ENCODE measurements at places on chromosomes 2 and 18.

- no peak for DNase-seq
These were observed 146.2 kb upstream of the AGAP1 start for GRCh38 chr2:235347691-235348090.

DNA sequence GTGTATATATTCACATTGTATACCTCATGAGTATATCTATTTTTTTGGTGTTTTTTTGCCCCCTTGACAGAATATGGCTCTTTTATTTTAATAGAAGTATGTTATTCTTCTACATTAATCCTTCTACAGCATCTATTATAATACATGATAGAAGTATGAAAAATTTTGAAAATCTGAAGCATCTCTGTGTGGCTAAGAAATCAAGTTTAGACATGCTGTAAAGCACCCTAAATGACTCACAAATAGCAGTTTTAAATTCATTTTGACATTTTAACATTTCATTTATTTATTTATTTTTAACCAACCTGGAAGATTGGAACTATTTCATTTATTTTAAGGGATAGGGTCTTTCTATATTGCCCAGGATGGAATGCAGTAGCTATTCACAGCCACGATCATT lies 33.8 kb upstream of the ROCK1 start:
- DNase-seq, result no peak

- DNase-seq, result no peak
These were observed 24.5 kb upstream of the ALPP start for GRCh38 chr2:232354069-232354468.

DNA sequence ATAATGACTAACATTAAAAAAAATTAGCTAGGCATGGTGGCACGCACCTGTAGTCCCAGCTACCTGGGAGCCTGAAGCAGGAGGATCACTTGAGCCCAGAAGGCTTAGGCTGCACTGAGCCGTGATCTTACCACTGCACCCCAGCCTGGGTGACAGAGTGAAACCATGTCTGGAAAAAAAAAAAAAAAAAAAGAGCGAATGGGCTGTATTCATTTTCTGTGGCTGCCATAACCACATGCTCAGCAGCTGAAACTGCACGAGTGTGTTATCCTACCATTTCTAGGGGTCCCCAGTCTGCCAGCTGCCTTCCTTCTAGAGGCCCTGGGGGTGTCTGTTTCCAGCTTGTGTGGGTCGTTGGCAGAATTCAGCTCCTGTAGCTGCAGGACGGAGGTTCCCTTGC lies 247.8 kb downstream of the EIPR1 start:
- DNase-seq, result no peak

DNA sequence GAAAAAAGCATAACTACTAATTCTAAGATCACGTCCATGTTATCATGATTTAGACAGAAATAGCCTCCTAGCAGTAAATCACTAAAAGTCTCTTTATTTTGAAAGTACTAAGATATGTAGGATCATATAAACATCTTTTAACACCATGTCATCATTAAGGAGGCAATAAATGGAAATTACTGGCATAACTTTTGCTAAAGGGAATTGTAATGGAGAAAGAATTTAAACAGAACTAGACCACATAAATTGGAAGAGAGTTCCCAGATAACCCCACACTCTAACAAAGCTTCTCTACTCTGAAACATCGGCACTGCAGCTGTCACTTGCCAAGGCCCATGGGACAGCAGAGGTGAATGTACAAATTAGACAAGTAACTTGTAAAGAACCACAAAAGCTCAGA lies 29.5 kb downstream of the STK39 start:
- DNase-seq, result no peak

GRCh38 chr2:234491281-234491680 lies 5.6 kb downstream of the ARL4C start:
- no peak for DNase-seq

GRCh38 chr2:95060446-95061118 lies 35.1 kb downstream of the MAL start:
- DNase-seq, result no peak

GRCh38 chr2:208222351-208222750 lies 32.5 kb downstream of the IDH1 start:
- DNase-seq, result no peak

DNA sequence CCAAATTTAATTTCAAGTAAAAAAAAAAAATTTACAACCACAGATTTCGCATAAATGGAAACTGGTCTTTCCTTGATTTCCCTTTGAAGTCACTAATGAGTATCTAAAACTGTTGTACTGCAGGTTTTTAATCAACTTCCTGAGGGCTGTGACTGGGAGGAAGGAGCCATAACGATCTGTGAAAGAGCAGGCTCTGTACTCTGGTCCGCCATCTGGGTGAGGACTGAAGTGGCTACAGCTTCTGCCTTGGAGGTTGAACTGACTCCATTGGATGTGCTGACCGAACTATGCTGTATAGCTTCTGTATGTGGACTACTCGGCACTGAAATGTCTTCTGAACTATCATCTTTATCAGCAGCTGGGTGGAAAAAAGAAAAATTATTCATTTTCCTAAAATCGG lies 69.3 kb upstream of the CHN1 start:
- DNase-seq, result no peak

GRCh38 chr2:43226955-43227829 lies 786 bp upstream of the ZFP36L2 start:
- peak; percentile 33 for DNase-seq

DNA sequence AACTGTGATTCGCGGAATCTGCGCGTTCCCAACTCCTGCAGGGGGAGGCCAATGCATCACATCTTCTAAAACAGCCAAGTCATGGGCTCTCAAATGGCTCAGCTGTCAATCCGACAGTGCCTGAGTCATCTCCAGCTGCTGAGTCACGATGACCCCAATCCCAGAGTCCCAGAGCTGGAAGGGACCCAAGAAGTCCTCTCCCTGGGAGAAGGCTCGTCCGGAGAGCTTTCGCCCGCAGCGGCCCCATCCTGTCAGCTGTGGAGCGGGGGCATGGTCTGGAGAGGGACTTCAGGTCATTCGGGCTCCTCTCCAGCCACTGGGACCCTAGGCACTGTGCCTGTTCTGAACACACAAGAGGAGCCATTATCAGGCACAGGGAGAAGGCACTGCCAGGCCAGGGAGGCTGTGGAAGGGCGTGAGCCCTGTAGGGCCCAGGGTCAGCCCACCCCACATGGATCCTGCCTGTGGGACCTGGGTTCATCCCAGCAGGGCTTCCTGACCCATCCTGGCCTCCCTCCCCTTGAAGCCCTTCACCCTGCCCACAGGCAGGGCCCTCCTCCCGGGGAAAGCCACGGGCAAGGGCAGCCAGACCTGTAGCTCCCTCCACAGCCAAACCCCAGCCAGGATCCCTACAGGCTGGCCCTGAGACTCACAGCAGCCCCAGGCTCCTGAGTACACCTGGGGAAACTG lies 47.6 kb upstream of the GPC1 start:
- DNase-seq, result no peak

- no peak for DNase-seq
These were observed 80.3 kb downstream of the VSNL1 start for GRCh38 chr2:17620841-17621240.

DNA sequence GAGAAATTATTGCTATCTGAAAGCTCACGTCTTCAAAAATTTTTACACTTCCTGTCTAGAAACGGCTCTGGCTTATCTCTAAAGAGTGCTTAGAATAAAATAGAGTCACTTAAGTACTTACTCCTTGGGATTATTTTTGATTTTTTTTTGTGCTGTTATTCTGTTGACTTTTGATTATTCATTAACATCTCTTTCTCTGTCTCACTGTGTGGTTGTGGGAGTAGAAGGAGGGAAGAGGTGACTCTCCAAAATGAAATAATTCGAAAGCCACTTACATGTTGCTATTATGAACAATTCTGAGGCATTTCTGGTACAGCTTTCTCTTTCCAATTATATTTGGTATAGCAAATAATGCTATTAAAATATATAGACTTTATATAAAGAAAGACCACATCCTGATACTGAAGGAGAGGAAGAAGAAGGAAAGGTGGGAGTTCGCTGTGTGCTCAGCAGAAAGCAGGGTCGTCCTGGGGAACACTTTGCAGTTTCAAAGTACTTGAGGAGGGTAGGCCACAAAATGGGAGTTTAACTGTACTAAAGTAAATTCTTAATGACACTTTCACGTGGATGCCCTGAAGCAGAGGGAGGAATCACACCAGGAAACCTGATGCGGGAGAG lies 9.6 kb upstream of the MMADHC start:
- DNase-seq, result no peak

DNA sequence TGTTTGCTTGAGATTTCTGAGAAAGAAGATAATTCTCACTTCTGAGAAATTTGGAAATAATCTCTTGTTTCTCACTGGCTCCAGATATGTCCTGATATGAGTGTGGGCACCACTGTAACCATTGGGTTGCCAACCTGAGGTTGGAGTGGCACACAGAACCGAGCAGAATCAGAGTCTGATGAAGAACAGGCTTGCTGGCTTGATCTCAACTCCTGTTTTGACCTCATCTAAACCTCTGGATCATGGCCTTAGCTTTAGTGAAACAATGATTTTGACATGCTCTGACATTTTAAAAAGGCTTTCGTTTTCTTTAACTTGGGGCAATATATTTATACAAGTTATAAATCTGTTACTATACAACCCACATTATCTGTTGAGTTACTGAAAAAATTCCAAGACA lies 548.0 kb downstream of the IRS1 start:
- DNase-seq, result no peak

- DNase-seq, result no peak
These were observed 835.0 kb upstream of the FANCL start for GRCh38 chr2:59076079-59076619.

DNA sequence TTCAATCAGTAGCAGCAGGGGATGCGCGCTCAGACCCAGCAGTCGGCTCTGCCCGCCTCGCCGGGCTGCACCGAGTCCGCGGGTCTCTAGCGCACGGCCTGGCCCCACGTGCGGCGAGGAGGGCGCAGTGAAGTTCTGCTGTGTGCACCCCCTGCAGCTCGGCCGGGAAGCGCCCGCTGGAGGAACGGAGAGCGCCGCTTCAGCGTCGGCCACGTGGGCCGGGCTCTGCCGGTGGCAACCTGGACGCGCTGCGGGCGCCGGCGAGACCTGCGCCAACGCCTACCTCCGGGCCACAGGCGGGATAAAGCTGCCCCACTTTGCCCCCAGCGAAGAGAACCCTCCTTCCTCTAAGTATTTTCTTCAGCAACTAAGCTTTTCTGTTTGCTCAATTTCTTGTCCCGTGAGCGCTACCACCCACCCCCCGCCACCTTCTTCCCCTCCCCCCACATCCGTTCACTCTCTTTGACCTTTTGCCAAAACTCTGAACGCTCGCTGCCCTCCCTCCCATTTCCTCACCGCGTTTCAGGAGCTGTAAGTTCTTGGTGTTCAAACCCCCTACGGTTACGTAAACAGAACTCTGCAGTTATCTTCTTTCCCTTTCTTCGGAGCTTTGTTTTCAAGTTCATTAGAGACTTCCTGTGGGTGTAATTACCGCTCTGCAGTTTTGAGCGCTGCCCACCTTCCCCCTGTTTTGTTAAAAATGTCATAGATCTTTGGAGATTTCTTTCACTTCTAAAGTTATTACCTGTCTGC lies 42.6 kb upstream of the EDAR start:
- peak; percentile 59 for DNase-seq

DNA sequence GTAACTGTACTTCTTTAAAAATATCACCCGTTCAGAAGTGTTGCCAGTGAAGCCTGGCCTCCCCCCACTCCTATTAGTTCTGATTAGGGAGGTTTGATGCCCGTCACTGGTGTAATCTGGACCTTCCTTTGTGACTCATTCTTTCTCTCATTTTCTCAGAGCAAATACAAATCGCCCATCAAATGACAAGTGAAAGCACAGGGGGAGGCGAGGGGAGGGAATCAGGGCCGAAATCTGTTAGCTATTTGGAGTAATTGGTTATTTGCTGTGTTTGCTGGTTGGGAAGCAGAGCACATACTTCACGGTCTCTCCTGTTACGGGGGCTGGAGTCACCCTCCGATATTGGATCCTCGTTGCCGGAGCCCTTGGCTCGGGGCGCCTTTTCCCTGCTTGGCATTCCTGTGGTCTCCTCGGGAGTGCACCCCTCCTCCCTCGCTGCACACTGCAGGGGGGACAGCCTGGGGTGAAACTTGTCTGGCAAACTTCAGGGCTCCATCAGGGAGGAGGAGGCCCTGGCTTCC lies 178.1 kb downstream of the DYSF start:
- DNase-seq, result no peak

GRCh38 chr18:49739275-49739674 lies 74.1 kb downstream of the ACAA2 start:
- no peak for DNase-seq

GRCh38 chr2:18085593-18085992 lies 207.1 kb downstream of the KCNS3 start:
- no peak for DNase-seq

- no peak for DNase-seq
These were observed 150.2 kb downstream of the TMEFF2 start for GRCh38 chr2:192044496-192044895.

- DNase-seq, result no peak
These were observed 152.2 kb downstream of the SMAD7 start for GRCh38 chr18:48798334-48799245.

GRCh38 chr2:46818141-46818621 lies 97.4 kb downstream of the MCFD2 start:
- no peak for DNase-seq

GRCh38 chr2:108194409-108195132 lies 45.2 kb upstream of the SULT1C3 start:
- no peak for DNase-seq

DNA sequence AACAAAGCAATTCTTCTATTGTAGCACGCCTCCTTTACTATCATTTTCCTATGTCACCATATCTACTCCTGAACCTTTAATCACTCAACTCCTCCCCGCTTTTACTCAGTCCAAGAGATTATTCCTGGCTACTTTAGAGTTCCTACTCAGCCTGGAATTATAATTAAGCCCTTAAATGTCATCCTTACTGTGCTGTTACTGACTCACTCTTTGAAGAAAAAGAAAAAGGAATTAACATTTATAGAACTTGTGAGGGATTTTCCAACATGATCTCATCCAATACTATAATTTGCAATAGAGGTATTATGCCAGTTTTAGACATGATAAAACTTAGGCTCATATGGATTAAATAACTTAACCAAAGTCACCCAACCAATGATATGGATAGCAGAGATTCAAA lies 61.7 kb downstream of the CCDC88A start:
- no peak for DNase-seq

- no peak for DNase-seq
These were observed 107.4 kb downstream of the CLIP4 start for GRCh38 chr2:29222381-29223179.

DNA sequence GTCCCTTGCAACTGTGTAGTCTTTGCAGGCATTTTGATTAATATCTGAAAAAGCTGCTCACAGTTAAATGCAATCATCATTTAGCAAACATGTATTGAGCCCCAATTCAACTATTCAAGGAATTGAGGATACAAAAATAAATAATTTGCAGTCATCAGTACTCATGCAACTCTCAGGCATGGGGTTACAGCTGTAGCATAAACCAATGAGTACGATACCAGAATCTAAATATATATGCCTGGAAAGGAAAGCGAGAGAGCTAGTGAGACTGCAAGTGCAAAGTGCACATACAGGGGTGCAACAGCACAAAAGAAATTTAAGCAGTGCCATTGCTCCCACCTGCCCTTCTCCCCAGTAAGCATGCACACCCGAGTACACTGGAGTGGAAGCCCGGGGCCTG lies 216.4 kb downstream of the AFF3 start:
- no peak for DNase-seq

GRCh38 chr18:12468445-12468844 lies 60.7 kb downstream of the PRELID3A start:
- no peak for DNase-seq

Data from effector memory CD4-positive, alpha-beta T cell (primary cell).